Stimulated activated CD4-positive, alpha-beta T cell treated with anti-CD3 and anti-CD28 coated beads, Interleukin-1b, Interleukin-23, amount 100 ng/mL, for 24 hours (primary cell): ENCODE measurements at places on chromosomes 16 and 17.

DNA sequence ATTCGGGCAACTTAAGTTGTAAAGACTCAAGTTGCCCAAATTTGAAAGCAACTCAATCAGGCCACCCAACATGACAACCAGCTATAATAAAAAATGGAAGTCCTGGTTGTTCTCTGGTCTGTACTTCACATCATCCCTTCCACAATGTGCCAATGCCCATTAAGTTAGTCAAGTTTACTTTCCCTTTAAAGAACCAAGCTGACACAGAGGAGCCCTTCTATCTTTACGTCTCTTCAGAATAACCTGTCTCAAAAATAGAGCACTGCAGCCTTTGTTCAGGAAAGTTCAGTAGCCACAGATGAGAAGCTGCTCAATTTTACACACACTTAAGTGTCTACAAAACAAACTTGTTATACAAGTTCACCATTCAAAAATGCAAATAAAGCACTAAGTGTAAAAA is 75.1 kb upstream of the C17orf78 start:
- DNase-seq: no peak

DNA sequence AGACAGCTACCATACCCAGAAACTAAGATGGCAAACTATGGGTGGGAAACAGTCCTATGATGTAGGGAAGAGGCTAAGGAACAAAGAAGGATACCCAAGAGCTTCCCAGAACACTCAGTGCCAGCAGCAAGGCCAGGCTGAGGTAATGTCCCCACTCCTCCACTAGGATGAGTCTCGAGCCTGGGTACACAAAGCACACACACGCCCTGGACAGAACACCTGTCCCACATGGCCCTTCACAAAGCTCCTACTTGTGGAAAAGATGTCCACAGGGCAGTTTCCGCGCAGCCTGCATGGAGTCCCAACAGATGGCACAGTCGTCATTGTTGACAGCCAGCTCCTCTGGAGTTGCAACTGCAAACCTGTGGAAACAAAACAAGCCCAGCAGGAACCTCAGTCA is 23.9 kb downstream of the AMFR start:
- no peak for DNase-seq

GRCh38 chr16:78176435-78176834 is 77.0 kb downstream of the WWOX start:
- DNase-seq: no peak

GRCh38 chr16:86384263-86384649 is 126.1 kb upstream of the FOXF1 start:
- no peak for DNase-seq

- DNase-seq: no peak
These were observed 102.6 kb downstream of the ZNF778 start for GRCh38 chr16:89319886-89320781.

DNA sequence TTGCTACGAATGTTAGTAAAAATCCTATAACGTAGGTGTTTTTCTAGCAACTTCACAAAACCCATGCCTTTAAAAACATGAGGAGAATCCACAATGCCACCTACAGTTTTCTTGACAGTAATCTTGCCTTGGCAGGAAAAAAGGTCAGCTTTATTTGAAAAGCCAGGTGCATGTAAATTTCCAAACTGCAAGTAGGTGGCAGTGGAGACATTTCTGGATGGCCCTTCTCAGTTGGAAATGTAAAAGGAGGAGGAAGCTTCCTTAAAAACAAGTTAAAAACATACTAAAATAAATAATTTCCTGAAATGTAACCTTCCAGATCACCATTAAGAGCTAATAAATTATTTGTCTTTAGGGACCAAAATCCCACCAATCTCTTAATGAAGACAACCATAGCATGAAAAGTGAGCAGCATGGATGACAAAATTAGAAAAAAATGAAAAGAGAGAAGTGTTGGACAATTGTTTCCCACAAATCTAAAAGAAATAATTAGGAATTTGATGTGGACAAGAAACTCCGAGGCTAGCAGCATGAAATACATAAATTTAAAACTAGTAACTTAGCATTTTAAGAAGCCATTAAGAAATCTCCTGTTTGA is 152.2 kb downstream of the SNX11 start:
- no peak for DNase-seq

GRCh38 chr17:14198013-14198412 is 38.6 kb downstream of the CDRT15 start:
- DNase-seq: no peak

DNA sequence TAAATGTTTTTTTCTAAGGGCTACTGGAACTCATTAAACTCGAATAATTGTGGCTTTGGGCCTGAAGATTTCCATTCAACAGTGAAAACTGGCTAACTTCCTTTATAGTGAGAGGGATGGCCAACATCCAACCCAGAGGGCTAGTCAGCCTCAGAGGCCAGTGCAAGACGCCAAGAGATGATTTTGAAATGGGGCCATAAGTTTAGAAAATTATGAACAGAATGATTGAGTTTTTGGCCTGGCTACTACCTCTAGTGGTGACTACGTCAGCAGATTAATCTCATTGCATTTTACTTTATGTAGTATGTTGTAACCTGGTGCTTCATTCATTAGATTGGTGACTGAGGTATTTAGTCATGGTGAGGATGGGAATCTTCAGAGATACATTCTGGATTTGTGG is 28.4 kb downstream of the HAPSTR1 start:
- no peak for DNase-seq

- DNase-seq: no peak
These were observed 6.8 kb upstream of the FLYWCH1 start for GRCh38 chr16:2904922-2905240.

DNA sequence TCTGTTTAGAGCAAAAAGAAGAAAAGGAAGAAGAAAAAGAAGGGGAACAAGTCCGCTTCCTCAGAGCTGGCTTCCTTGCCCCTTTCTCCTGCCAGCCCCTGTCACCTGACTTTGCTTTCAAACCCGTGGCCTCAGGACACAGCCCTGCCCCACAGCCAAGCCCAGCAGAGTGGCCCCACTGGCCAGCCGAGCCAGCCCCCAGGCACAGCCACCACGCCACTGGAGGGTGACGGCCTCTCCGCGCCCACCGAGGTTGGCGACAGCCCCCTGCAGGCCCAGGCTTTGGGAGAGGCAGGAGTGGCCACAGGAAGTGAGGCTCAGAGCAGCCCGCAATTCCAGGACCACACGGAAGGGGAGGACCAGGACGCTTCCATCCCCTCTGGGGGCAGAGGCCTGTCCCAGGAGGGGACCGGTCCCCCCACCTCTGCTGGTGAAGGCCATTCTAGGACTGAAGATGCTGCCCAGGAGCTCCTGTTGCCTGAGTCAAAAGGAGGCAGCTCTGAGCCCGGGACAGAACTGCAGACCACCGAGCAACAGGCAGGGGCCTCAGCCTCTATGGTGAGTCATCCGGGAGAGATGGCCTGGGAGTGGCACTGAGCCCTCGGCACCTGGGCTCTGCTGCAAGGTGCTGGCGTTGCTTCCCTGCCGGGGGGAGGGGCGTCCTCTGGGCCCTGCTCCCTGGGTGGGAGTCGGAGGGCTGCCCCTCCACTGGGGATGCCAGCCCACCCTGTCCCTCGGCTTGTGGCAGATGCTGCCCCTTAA is 27.3 kb downstream of the RNF213 start:
- no peak for DNase-seq

DNA sequence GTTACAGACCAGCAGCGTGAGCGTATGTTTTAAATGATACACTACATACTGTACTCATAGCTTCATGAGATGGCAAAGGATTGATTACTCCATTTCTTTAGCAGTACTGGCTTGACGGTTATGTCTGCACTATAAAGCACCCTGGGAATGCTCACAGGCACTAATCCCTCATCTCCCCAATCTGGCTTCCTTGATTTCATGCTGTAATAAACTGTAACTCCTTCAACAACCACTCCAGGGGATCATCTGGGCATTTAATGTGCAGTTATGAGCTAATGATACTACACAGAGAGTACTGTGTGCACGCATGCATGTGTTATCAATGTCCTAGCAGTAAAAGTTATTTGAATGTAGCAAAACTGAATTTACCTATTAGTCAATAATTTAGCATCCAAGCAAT is 20.2 kb downstream of the MEIOB start:
- DNase-seq: no peak
